Endothelial cell (in vitro differentiated cells): ENCODE measurements at places on chromosomes 1 and 21. TPM values are rescaled to one million over a fixed set of nuclear protein-coding genes. Genes with fewer than 3 reads are reported as not detected.

Gene OR2T11
- total RNA-seq: not detected

Gene CD5L
- not detected for total RNA-seq

DNA sequence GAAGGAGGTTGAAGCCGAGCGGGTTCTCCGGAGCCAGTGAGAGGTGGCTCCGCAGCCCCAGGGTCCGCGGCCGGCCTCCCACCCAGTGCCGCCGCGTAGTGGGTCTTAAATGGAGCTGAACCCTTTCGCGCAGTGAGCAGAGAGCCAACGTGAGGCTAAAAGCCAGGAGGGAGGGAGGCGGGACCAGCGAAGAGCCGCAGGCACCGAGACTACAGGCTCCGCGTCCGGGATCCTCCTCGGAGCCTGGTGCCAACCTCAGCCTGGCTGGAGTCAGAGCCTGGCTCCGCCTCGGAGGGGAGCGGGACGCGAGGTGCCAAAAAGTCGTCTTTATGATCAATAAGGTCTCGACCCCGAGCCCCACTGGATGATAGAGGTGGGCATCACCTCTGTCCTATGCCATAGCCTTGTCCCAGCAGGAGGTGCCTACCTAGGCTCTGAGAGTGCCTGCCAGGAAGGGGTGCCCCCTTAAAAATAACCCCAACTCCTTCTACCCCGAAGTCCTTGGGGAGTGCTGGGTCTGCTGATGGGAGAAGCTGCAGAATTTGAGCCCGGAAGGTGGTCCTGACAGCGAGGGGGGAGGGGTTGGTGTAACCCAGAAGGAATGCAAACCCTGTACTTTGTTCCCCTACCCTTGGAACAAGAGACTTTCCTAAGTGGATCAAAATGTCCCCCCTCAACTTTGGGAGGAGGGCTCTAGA, 1.6 kb downstream of the IGSF21 start:
- peak overlapping the region; percentile 85 for H3K4me3 ChIP-seq
- no peaks in the 10 kb centered on the region for H3K36me3 ChIP-seq
- H3K27ac ChIP-seq: no peak overlapping the region
- peak; percentile 28 for DNase-seq

DNA sequence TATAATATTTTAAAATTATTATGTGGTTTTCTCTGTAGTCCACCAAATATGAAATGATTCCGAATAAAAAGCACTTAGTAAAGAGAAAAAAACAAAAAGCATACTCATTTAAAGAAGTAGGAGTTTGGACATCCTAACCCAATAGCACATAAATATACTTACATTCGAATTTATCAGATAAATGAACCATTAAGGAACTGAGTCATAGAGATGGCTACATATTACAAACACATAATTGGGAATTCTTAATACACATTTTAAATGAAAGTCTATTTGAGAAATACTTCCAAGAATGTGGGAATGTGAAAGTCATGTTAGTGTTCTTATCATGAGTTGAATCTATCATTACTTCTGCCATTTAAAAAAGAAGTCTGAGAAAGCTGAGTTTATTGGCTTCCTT, 75.0 kb downstream of the USP24 start:
- peaks cover 16% of the 10 kb centered on the region for H3K36me3 ChIP-seq
- H3K4me1 ChIP-seq: no peaks in the 10 kb centered on the region
- no peak overlapping the region for H3K4me3 ChIP-seq
- no peaks in the 10 kb centered on the region for H3K27me3 ChIP-seq

- no peak for DNase-seq
- peaks cover 7% of the 10 kb centered on the region for H3K27me3 ChIP-seq
- peaks cover 3% of the 10 kb centered on the region for H3K36me3 ChIP-seq
- H3K4me1 ChIP-seq: peaks cover 8% of the 10 kb centered on the region
- H3K27ac ChIP-seq: no peak overlapping the region
Measured at GRCh38 chr21:43924421-43925095, 59.5 kb downstream of the AGPAT3 start.

DNA sequence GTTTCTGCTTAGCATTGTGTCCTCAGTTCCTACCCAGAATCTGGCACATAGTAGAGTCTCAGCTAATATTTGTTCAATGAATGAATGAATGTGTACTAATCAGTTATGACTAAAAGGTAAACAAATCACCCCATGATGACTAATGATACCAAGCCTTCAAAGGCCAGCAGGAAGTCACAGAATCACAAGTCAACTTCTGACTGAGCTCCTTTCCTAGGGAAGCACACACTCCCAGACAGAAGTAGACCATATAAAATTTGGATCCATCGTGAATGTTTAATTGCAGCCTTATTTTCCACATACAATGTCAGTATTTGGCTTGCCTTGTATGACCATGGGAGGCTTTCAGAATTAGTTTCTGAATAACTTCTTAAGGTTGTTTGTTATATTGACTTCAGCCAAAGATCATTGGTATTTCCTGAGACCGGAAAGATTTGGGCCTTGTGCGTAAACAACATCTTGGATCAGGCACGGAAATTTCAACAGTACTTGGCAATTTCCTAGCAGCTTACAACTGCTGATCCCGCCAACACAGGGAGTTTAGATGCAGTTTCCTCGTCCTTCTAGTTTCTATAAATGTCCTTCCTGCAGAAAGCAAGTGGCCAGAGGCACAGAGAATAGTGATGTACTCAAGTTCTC, 185.9 kb upstream of the ATP1B1 start:
- H3K27me3 ChIP-seq: peaks cover 1% of the 10 kb centered on the region
- no peak overlapping the region for H3K27ac ChIP-seq
- H3K4me1 ChIP-seq: peaks cover 15% of the 10 kb centered on the region
- no peak overlapping the region for H3K4me3 ChIP-seq
